HCT116 (cell line): ENCODE measurements at places on chromosomes 3 and 15. TPM values are rescaled to one million over a fixed set of nuclear protein-coding genes. Genes with fewer than 3 reads are reported as not detected.
A peak's percentile ranks its signal among the peaks of the same experiment; 100 is the strongest.

DNA sequence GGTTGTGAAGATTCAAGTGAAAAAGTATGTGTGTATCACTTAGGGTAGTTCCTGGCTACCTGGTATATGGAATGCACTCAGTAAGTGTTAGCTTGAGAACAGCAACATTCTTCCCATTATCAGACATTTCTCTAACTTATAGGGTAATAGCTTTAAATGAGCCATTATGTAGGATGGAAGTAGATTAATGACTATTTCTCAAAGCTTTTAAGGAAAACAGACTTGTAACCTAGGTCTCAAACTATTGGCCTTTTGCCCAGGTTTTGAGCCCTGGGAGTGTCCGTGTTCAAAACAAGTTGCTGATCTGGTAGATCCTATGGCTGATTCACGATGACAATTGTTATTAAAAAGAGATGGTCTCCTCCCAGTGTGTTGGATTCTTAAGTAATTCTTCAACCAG, 129.1 kb upstream of the UMPS start:
- H3K4me1 ChIP-seq, result peaks cover 24% of the 10 kb centered on the region
- no peak for DNase-seq
- no peak overlapping the region for H3K27ac ChIP-seq
- H3K27me3 ChIP-seq, result no peaks in the 10 kb centered on the region
- no peak overlapping the region for H3K4me3 ChIP-seq

DNA sequence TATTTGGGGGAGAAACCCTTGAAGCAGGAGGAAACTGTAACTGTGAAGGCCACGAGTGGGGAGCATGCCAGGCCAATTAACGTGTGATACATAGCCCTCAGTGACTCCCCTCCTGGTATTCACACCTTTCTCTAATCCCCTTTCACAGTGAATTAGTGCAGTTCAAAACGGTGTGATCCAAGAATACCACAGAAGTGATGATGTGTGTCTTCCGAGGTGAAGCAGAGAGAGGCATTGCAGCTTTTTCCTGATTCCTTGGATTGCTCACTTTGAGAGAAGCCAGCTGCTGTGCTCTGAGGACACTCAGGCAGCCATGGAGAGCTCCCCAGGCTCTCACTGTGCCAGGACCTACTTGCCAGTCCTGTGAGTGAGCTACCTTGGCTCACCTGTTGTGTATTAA, 17.3 kb downstream of the NIPA2 start:
- DNase-seq, result no peak
- no peak overlapping the region for H3K4me3 ChIP-seq
- H3K36me3 ChIP-seq, result peaks cover 38% of the 10 kb centered on the region
- H3K27me3 ChIP-seq, result no peaks in the 10 kb centered on the region

DNA sequence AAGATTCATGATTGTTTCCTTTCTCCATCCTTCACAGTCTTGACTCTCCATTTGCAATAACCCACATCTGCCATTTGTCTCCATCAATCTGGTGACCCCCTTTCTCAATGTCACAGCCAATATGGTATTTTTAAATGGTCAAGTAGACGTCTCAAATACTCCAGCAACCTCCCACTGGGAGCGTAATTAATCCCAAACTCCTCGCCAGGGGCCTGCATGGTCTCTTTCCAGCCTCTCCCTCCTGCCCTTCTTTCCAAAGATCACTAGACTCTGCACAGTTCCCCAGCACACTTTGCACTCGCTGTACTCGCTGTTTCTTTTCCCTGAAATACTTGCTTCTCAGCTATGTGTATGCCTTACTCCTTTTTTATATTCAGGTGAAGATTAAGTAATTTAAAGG, 115.3 kb downstream of the PLCH1 start:
- no peak for DNase-seq
- no peak overlapping the region for H3K4me3 ChIP-seq
- no peaks in the 10 kb centered on the region for H3K36me3 ChIP-seq
- no peaks in the 10 kb centered on the region for H3K4me1 ChIP-seq

Gene SNTN
- total RNA-seq, result not detected

DNA sequence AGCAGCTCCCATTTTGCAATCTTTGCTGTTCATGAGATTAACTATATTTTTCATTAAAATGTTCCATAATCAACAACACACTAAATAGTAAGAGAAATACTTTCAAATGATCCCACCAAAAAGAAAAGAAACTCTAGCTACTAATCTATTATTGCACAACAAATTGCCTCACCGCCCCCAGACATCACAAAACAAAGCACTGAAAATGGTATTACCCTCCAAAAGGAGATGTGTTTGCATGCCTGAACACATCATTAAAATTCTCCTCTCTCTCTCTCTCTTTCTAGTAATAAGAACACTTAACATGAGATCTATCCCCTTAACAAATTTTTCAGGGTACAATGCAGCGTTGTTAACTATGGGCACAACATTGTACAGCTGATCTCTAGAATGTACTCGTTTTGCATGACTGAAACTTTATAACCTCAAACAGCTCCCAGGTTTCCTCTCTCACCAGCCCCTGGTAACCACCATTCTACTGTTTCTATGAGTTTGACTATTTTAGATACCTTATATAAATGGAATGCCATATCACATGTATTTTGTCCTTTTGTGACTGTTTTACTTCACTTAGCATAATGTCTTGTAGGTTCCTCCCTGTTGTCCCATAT, 33.1 kb downstream of the WNT5A start:
- H3K4me1 ChIP-seq, result no peaks in the 10 kb centered on the region
- no peak overlapping the region for H3K4me3 ChIP-seq
- no peaks in the 10 kb centered on the region for H3K36me3 ChIP-seq
- DNase-seq, result no peak
- H3K27me3 ChIP-seq, result no peaks in the 10 kb centered on the region
- no peak overlapping the region for H3K27ac ChIP-seq

DNA sequence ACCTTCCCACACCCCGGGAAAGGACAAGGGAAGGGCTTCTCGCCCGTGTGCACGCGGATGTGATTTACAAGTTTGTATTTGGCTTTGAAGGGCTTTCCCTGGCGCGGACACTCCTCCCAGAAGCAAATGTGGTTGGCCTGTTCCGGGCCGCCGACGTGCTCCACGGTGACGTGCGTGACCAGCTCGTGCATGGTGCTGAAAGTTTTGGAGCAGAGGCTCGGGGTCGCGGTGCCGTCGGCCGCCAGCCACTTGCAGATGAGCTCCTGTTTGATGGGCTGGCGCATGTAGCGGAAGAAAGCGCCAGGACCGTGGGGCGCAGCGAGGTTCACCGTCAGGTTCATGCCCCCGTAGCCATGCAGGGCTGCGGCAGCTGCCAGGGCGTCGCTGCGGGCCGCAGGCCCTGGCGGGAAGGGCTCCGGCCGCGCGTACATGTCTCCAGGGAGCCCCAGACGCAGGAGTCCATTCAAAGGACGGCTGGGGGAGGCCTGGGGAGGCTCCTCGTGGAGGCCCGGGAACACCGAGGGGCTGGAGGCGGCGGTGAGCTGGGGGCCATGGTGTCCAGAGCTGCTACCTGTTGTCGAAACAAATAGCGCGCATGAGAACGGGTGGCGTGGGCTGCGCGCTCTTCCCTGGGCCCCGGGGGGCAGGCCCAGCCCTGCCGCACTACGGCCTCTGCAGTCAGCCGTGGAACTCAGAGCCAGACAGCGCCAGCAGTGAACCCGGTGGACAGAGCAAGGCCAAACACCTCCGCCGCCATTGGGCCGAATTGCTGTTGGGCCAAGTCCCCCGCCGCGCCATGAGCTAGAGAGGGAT, 10.2 kb downstream of the ZIC4 start:
- no peaks in the 10 kb centered on the region for H3K4me1 ChIP-seq
- H3K27ac ChIP-seq, result no peak overlapping the region
- no peaks in the 10 kb centered on the region for H3K36me3 ChIP-seq
- H3K27me3 ChIP-seq, result no peaks in the 10 kb centered on the region

- no peak for DNase-seq
- no peak overlapping the region for H3K4me3 ChIP-seq
- no peak overlapping the region for H3K27ac ChIP-seq
- H3K36me3 ChIP-seq, result no peaks in the 10 kb centered on the region
- H3K4me1 ChIP-seq, result no peaks in the 10 kb centered on the region
Measured at GRCh38 chr15:76084256-76084655, 24.5 kb downstream of the TMEM266 start.

Gene LRRC15
- not detected for total RNA-seq

- H3K4me3 ChIP-seq, result no peak overlapping the region
- no peaks in the 10 kb centered on the region for H3K27me3 ChIP-seq
- H3K36me3 ChIP-seq, result no peaks in the 10 kb centered on the region
- no peaks in the 10 kb centered on the region for H3K4me1 ChIP-seq
- DNase-seq, result no peak
Measured at GRCh38 chr15:35256551-35256950, 171.5 kb upstream of the NANOGP8 start.

- DNase-seq, result peak; percentile 59
- H3K4me3 ChIP-seq, result no peak overlapping the region
- H3K36me3 ChIP-seq, result no peaks in the 10 kb centered on the region
- peak overlapping the region; percentile 95; the same call in 1 of the 2 replicates for H3K27ac ChIP-seq
Measured at GRCh38 chr3:156818890-156819289, 7.3 kb upstream of the LEKR1 start.

- H3K4me1 ChIP-seq, result peaks cover 4% of the 10 kb centered on the region; the same call in 1 of the 2 replicates
- DNase-seq, result no peak
- no peaks in the 10 kb centered on the region for H3K27me3 ChIP-seq
- no peaks in the 10 kb centered on the region for H3K36me3 ChIP-seq
- no peak overlapping the region for H3K27ac ChIP-seq
Measured at GRCh38 chr3:38640661-38641452, 8.6 kb downstream of the SCN5A start.

DNA sequence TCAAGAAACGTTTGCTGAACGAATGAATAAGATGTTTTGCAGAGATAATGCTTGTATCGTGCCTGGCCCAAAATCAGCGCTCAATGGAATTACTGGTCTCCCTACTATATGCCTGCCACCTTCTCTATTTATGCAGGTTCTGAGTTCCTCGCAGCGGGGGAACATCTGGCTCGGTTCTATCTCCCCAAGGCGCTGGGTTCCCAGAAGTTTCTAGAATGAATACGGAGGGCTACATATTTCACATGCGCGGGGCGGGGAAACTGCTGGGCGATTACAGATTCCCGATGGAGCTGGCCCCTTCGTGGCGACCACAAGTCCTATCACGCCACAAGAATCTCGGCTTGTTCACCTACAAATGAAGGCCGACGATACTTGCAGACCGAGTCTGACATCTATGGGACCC, 411 bp upstream of the EIF2B5 start:
- no peaks in the 10 kb centered on the region; the same call in 1 of the 2 replicates for H3K36me3 ChIP-seq
- H3K4me1 ChIP-seq, result peaks cover 9% of the 10 kb centered on the region; the same call in 1 of the 2 replicates
- no peak for DNase-seq
- peak overlapping the region; percentile 71 for H3K27ac ChIP-seq
- no peaks in the 10 kb centered on the region for H3K27me3 ChIP-seq

- H3K36me3 ChIP-seq, result no peaks in the 10 kb centered on the region
- H3K4me1 ChIP-seq, result peaks cover 12% of the 10 kb centered on the region
- no peaks in the 10 kb centered on the region for H3K27me3 ChIP-seq
- H3K4me3 ChIP-seq, result no peak overlapping the region
- no peak for DNase-seq
Measured at GRCh38 chr3:129618901-129619671, 12.6 kb upstream of the PLXND1 start.

Gene DUOX1
- 19.6 TPM for total RNA-seq

DNA sequence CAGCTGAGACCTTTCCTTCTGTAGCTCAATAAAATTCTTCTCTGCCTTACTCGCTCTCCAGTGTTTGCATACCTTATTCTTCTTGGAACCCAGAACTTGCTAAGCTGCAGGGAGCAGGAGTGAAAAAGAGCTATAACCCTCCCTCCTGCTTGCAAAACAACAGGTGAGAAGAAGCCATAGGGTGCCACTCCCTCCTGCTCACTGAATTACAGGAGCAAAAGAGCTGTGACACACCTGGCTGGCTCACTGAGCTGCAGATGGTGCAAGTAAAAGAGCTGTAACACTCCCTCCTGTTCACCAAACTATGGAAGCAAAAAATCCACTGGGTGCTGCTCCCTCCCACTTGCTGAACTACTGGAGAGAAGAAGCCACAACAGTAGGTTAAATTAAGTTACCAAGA, 44.2 kb upstream of the C2CD4B start:
- no peak overlapping the region for H3K27ac ChIP-seq
- H3K4me3 ChIP-seq, result no peak overlapping the region
- H3K36me3 ChIP-seq, result no peaks in the 10 kb centered on the region
- H3K27me3 ChIP-seq, result no peaks in the 10 kb centered on the region; the same call in 1 of the 2 replicates
- H3K4me1 ChIP-seq, result no peaks in the 10 kb centered on the region

DNA sequence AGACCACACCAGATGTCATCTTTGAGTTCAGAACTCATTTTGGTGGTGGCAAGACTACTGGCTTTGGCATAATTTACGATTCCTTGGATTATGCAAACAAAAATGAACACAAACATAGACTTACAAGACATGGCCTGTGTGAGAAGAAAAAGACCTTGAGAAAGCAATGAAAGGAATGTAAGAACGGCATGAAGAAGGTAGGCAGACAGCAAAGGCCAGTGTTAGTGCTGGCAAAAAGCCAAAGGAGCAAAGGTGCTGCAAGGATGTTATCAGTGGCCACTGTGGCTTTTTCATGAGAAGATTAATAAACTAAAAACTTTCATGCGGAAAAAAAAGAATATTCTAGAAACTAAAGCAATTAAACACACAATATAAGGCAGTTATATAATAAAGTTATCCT, 21.9 kb downstream of the AAGAB start:
- H3K27me3 ChIP-seq, result no peaks in the 10 kb centered on the region
- no peaks in the 10 kb centered on the region for H3K4me1 ChIP-seq
- H3K4me3 ChIP-seq, result no peak overlapping the region
- peaks cover 33% of the 10 kb centered on the region; the same call in 1 of the 2 replicates for H3K36me3 ChIP-seq

Gene ACOX2
- 12.8 TPM for total RNA-seq

DNA sequence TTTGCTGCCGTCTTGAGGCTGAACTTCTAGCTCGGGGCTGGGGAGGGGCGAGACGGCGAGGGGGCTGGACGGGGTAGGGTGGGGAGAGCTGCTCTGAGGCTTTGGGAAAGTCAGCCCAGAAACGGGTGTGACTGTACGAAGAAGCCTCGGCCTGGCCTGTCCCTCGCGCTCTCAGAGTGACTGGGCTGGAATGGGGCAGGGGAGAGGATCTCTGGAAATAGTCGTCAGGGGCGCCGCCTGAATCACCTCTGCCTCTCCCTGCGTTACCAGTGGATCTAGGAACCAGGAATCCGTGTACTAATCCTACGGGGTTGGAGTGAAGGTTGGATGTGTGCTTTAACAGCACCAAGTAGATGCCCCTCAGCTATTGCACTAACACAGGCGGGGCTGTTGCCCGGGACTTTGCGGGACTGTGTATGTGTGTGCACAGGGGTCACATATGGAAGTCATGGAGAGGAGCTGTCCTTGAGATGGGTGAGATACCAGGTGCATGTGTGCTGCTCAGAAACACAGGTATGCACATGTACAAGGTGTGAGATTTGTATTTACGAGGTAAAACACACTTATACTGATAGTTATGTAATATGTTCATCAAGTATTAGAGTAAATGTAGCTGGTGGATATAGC, 591 bp downstream of the FOXL2NB start:
- H3K36me3 ChIP-seq, result no peaks in the 10 kb centered on the region
- H3K4me1 ChIP-seq, result no peaks in the 10 kb centered on the region
- no peak overlapping the region for H3K4me3 ChIP-seq

DNA sequence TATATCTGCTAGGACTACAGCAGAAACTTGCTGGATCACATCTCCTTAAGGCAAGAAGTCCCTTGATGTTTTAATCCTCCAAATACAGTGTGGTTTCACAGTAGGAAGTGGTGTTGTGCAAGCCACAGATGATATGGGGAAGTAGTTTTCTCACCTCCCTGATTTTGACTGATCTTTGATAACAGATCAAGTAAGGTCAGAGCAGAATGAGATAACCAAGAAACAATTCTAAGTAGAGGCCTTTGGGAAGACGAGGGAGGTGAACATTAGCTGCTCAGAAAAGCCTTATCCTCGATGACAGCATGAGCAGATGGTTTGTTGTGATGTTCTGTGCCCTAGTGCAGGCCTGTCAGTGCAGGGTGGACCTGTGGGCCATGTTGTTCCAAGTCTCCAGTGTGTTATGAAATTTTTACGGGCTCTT, 61.3 kb downstream of the RIOX2 start:
- no peak for DNase-seq
- no peaks in the 10 kb centered on the region for H3K36me3 ChIP-seq
- H3K27me3 ChIP-seq, result no peaks in the 10 kb centered on the region
- H3K4me3 ChIP-seq, result no peak overlapping the region

Gene CTSH
- total RNA-seq, result 37.5 TPM
